ENCODE measurements at places on chromosomes 3 and 15.

GRCh38 chr3:101631098-101631796 lies 45.7 kb downstream of the ZBTB11 start:
- no peak overlapping the region for H3K27ac ChIP-seq
- H3K4me3 ChIP-seq: no peak overlapping the region
- H3K4me1 ChIP-seq: no peaks in the 10 kb centered on the region
- DNase-seq: no peak
- H3K36me3 ChIP-seq: no peaks in the 10 kb centered on the region

- H3K36me3 ChIP-seq: no peaks in the 10 kb centered on the region
- no peak overlapping the region for H3K4me3 ChIP-seq
- H3K4me1 ChIP-seq: no peaks in the 10 kb centered on the region
- DNase-seq: no peak
- peaks cover 2% of the 10 kb centered on the region for H3K27me3 ChIP-seq
Observed at GRCh38 chr15:80502782-80503181, 98.6 kb downstream of the ARNT2 start.

DNA sequence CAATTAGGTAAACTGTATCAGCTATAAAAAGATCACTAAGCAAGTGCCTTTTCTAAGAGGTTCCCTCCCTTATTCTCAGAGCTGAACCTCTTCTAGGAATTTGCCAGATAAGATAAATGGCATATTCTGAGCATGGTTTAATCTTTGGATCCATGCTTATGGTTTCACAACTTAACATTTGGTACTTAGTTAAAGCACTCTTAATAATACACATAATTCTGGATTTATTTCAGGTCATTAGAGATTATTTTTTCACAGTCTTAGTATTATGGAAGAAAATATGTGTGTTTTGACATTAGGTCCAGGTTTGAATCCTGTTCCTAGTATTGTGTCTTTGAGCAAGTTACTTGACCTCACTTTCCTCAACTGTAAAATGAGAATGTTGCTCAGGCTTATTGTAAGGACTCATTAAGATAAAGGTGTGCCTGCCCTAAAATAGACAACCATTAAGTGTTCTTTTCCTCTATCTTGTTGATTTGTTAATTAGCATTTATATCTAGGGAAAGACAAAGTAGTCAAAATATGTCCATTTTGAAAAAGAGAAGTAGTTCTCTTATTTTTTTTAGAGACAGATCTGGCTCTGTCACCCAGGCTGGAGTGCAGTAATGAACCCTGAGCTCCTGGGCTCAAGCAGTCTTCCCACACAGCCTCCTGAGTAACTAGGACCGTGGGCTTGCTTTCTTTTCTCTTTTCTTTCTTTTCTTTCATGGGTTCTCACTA lies 43.4 kb downstream of the TSC22D2 start:
- H3K4me1 ChIP-seq: peaks cover 20% of the 10 kb centered on the region
- no peak overlapping the region for H3K4me3 ChIP-seq
- no peak for DNase-seq
- H3K27me3 ChIP-seq: no peaks in the 10 kb centered on the region
- H3K36me3 ChIP-seq: peaks cover 7% of the 10 kb centered on the region

DNA sequence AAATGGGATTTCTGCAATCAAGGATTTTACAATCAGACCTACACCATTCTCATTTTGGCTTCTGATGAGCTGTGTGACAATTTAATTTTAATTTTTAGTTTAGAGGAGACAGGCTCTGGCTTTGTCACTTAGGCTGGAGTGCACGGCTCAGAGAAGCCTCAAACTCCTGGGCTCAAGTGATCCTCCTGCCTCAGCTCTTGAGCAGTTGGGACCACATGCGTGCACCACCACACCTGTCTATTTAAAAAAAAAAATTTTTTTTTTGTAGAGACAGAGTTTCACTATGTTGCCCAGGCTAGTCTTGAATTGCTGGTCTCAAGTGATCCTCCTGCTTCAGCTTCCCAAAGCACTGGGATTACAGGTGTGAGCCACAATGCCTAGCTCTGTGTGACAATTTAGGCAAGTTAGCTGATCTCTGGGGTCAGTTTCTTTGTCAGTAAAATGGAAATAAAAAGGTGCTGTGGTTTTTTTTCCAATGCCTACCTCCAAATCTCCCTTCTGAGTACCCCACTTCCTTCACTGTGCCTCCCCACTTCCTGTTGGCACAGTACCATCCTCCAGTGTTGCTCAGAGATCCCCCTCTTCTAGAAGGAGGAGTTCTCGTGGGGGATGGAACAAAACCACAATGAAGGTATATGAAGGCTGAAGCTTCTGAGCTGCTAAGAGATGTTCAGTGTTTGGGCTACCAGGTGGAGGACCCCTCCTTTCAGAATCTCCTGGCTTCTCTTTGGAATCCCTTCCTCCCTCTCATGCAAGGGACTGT lies 54.1 kb upstream of the GSK3B start:
- peaks cover 51% of the 10 kb centered on the region for H3K4me1 ChIP-seq
- no peak overlapping the region for H3K27ac ChIP-seq
- H3K4me3 ChIP-seq: no peak overlapping the region
- no peaks in the 10 kb centered on the region for H3K36me3 ChIP-seq
- no peaks in the 10 kb centered on the region for H3K27me3 ChIP-seq
- no peak for DNase-seq

GRCh38 chr3:96467639-96468038 lies 346.8 kb upstream of the EPHA6 start:
- no peaks in the 10 kb centered on the region for H3K27me3 ChIP-seq
- no peak overlapping the region for H3K27ac ChIP-seq
- no peak for DNase-seq
- H3K36me3 ChIP-seq: no peaks in the 10 kb centered on the region

All from activated naive CD8-positive, alpha-beta T cell treated with anti-CD3 and anti-CD28 coated beads, Interleukin-2, amount 50 U/mL, for 24 hours (primary cell).